ENCODE measurements at places on chromosomes 6 and 20. TPM values are rescaled to one million over a fixed set of nuclear protein-coding genes. Genes with fewer than 3 reads are reported as not detected.

IMPG1 gene
- polyA plus RNA-seq: not detected

GRCh38 chr20:10667560-10668167, 6.1 kb downstream of the JAG1 start:
- DNase-seq: no peak
- peaks cover 79% of the 10 kb centered on the region for H3K4me1 ChIP-seq
- H3K36me3 ChIP-seq: peaks cover 12% of the 10 kb centered on the region

DNA sequence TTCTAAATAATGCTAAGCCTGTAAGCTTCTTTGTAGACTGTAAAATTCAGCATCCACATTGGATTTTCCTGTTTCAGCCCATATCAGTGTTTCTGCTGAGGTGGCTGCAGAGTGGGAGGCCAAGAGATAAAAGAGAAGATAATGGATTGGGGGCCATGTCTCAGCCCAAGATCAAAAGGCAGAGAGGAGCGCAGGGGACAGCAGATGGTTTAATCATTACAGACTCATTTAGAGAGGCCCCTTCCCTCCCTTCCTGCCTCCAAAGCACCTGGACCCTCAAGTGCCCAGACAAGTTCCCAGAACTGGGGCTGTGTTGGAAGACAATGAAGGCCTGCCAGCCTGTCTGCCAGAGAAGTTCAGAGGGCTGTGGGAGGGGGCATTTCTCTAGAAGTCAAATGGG, 20.4 kb upstream of the CTNNBL1 start:
- no peak overlapping the region for H3K27ac ChIP-seq
- H3K36me3 ChIP-seq: no peaks in the 10 kb centered on the region
- H3K4me1 ChIP-seq: peaks cover 7% of the 10 kb centered on the region
- DNase-seq: no peak
- H3K27me3 ChIP-seq: no peaks in the 10 kb centered on the region
- no peak overlapping the region for H3K4me3 ChIP-seq

B3GALT4 gene
- polyA plus RNA-seq: 23.6 TPM

GRCh38 chr6:26329763-26330511, 35.1 kb upstream of the BTN3A2 start:
- peaks cover 71% of the 10 kb centered on the region for H3K27me3 ChIP-seq
- H3K36me3 ChIP-seq: no peaks in the 10 kb centered on the region
- H3K4me1 ChIP-seq: peaks cover 3% of the 10 kb centered on the region
- no peak for DNase-seq

- no peaks in the 10 kb centered on the region for H3K4me1 ChIP-seq
- no peak overlapping the region for H3K4me3 ChIP-seq
- DNase-seq: no peak
- no peak overlapping the region for H3K27ac ChIP-seq
Measured at GRCh38 chr6:113953346-113953745, 17.6 kb downstream of the HDAC2 start.

HUS1B gene
- polyA plus RNA-seq: 0.36 TPM

DNA sequence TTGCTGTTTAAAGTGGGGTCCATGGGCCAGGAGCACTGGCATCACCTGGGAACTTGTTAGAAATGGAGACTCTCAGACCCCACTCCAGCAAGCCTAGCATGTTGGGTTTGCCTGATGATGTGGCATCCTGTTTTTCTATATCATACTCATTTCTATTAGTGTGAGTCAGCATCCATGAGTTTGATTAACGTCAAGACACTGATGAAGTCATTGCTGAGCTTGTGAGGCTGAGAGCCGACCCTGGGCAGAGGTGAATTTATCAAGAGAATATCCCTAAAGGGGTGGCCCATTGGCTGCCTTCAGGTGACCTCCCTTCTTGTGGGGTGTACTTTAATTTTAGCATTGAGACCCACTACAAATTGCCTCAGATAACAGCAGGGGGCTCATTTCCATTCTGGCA, 43.4 kb upstream of the RNF144B start:
- H3K4me3 ChIP-seq: no peak overlapping the region
- DNase-seq: no peak
- no peaks in the 10 kb centered on the region for H3K4me1 ChIP-seq
- no peaks in the 10 kb centered on the region for H3K27me3 ChIP-seq
- H3K27ac ChIP-seq: no peak overlapping the region

- peak; percentile 48 for DNase-seq
- no peaks in the 10 kb centered on the region for H3K27me3 ChIP-seq
- H3K36me3 ChIP-seq: peaks cover 22% of the 10 kb centered on the region
- no peaks in the 10 kb centered on the region for H3K4me1 ChIP-seq
Measured at GRCh38 chr6:39904946-39905639, 29.2 kb downstream of the MOCS1 start.

DNA sequence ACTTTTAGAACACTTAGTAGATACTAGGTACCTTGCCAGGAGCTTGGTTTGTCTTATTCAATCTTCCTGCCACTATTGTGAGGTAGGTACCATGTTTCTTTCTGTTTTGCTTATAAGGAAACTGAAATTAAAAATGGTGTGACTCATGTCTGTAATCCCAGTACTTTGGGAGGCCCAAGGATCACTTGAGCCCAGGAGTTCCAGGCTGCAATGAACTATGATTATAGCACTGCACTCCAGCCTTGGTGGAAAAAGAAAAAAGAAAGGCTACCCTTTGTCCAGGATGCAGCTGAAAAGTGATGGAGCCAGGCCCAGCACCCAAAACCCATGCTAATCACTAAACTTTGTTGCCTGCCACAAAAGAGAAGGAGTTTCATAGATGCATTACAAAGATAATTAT, 34.1 kb upstream of the LAMA4 start:
- DNase-seq: no peak
- H3K27me3 ChIP-seq: no peaks in the 10 kb centered on the region
- peak overlapping the region; percentile 76 for H3K27ac ChIP-seq
- H3K36me3 ChIP-seq: no peaks in the 10 kb centered on the region
- no peak overlapping the region for H3K4me3 ChIP-seq

SLC24A3 gene
- polyA plus RNA-seq: 4.4 TPM

SLC2A4RG gene
- polyA plus RNA-seq: 19.7 TPM

DNA sequence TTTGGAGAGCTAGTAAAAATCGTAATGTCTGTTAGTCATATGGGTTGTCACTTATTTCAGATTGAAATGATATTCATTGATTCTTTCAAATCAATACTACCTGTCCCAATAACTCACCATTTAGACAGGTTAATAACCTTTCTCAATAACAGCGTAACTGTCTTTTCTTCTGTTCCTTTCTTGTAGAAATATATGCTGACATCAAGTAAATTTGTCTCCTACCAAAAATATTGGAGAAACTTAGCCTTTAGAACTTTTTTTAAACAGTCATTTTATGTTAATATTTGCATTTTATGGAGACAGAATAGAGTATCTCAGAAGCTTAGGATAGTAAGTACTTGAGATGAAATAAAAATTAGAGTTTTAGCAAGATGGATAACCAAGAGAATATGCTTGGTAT, 278.2 kb downstream of the UST start:
- H3K4me3 ChIP-seq: no peak overlapping the region
- no peaks in the 10 kb centered on the region for H3K27me3 ChIP-seq
- no peak for DNase-seq
- no peaks in the 10 kb centered on the region for H3K4me1 ChIP-seq
- no peaks in the 10 kb centered on the region for H3K36me3 ChIP-seq

- no peak overlapping the region for H3K4me3 ChIP-seq
- no peak for DNase-seq
- no peaks in the 10 kb centered on the region for H3K4me1 ChIP-seq
- no peaks in the 10 kb centered on the region for H3K36me3 ChIP-seq
Measured at GRCh38 chr6:47836046-47836445, 54.2 kb downstream of the OPN5 start.

ASIP gene
- polyA plus RNA-seq: not detected

NKX2-2 gene
- polyA plus RNA-seq: 0.46 TPM

COL9A3 gene
- polyA plus RNA-seq: 1.8 TPM

DNA sequence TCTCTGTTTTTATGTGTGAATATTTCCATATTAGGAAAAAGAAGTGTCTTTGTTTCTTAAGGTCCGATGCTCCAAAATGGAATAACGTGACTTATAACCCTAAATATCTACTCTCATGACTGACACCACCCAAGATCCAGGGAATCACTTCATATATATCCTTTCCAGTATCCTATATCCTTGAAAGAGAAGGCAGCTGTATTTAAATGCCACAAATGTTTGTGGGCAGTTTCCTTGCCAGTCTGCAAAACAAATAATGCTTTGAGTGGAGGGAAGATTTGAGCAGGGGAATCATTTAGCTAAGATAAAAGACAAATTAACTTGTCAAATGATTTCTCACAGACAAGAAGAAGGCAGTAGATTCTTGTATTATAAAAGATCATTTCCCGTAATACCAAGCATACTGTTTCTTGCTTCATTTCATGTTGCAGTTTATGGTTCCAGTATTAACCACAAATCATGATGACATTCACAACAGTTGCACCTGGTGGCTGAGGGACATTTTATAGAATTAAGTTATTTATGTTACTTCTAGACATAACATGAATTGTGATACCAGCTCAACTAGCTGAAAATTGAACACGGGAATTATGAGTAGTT, 30.0 kb upstream of the FABP7 start:
- no peak overlapping the region for H3K27ac ChIP-seq
- H3K27me3 ChIP-seq: no peaks in the 10 kb centered on the region
- peaks cover 3% of the 10 kb centered on the region for H3K4me1 ChIP-seq
- no peak for DNase-seq

GRCh38 chr6:41332241-41332640, 3.2 kb upstream of the NCR2 start:
- no peak overlapping the region for H3K4me3 ChIP-seq

DNA sequence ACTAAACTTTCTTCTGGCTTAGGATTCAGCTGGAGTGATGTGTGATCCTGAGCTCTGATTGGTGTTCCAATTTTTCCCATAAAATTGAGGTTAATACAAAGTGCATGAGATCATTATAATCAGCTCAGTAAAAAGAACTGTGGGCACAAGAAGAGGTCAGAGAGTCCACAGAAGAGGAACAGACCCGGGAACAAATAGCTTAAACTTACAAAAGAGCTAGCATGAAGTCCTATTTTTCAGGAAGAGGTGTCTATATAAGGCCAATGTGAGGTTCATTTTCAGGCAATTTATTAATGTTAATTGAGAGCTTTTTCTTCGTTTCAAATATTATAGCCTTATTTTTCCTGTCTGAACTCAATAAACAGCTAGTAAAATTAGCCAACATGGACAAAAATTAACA, 26.9 kb upstream of the STX11 start:
- DNase-seq: no peak
- H3K27me3 ChIP-seq: no peaks in the 10 kb centered on the region
- no peak overlapping the region for H3K27ac ChIP-seq
- no peaks in the 10 kb centered on the region for H3K36me3 ChIP-seq

SLC26A8 gene
- polyA plus RNA-seq: not detected

GRCh38 chr6:11133281-11133680, 21.8 kb upstream of the ERVFRD-1 start:
- no peak for DNase-seq
- H3K27me3 ChIP-seq: no peaks in the 10 kb centered on the region
- H3K36me3 ChIP-seq: peaks cover 8% of the 10 kb centered on the region
- H3K27ac ChIP-seq: no peak overlapping the region

GRCh38 chr6:148203281-148203925, 139.2 kb upstream of the SASH1 start:
- DNase-seq: no peak
- no peaks in the 10 kb centered on the region for H3K36me3 ChIP-seq

DNA sequence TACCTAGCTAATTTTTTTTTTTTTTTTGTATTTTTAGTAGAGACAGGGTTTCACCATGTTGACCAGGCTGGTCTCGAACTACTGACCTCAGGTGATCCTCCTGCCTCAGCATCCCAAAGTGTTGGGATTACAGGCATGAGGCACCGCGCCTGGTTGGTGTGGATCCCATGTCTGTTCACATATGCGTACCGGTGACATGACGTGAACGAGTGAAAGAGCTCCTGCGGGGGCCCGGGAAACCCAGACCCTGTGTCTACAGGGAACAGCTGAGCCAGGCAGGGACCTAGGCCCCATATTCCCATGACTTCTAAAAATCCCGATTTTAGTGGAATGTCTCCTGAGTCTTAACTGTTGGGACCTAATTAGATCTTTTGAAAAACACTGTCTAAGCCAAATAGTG, 33.1 kb downstream of the VSTM2L start:
- H3K27ac ChIP-seq: no peak overlapping the region
- no peaks in the 10 kb centered on the region for H3K4me1 ChIP-seq
- H3K27me3 ChIP-seq: no peaks in the 10 kb centered on the region
- DNase-seq: peak; percentile 48
- no peak overlapping the region for H3K4me3 ChIP-seq
- H3K36me3 ChIP-seq: no peaks in the 10 kb centered on the region

CTNNBL1 gene
- polyA plus RNA-seq: 27.3 TPM

DNA sequence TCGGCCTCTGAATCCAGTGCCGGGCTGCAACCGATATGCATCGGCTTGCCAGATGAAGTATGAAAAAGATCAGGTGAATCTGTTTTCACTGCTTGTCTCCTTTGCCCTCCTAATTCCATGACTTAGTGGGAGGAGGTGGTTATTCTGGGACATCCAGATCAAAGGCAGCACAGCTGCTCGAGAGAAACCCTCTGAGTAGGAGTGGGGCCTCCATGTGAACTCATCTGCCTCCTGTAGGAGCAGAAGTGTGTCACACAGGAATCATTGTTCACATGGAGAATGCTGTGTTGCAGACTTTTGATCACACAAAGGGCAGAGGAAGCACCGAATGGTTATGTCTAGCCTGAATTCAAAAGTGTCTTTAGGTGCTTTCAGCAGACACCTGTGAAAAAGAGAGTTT, 73.1 kb upstream of the SLC22A1 start:
- no peak overlapping the region for H3K27ac ChIP-seq
- no peak overlapping the region for H3K4me3 ChIP-seq
- DNase-seq: no peak
- H3K4me1 ChIP-seq: no peaks in the 10 kb centered on the region
- peaks cover 100% of the 10 kb centered on the region for H3K36me3 ChIP-seq
- no peaks in the 10 kb centered on the region for H3K27me3 ChIP-seq

MYH7B gene
- polyA plus RNA-seq: 1.6 TPM

GRCh38 chr6:46347669-46348068, 143.6 kb downstream of the RCAN2 start:
- no peaks in the 10 kb centered on the region for H3K27me3 ChIP-seq
- DNase-seq: no peak
- H3K4me1 ChIP-seq: peaks cover 4% of the 10 kb centered on the region
- H3K4me3 ChIP-seq: no peak overlapping the region
- no peaks in the 10 kb centered on the region for H3K36me3 ChIP-seq

GRCh38 chr6:31068669-31069340, 43.6 kb downstream of the C6orf15 start:
- H3K27ac ChIP-seq: no peak overlapping the region
- peaks cover 16% of the 10 kb centered on the region for H3K27me3 ChIP-seq
- H3K4me3 ChIP-seq: no peak overlapping the region
- no peaks in the 10 kb centered on the region for H3K36me3 ChIP-seq
- peak; percentile 78 for DNase-seq

DNA sequence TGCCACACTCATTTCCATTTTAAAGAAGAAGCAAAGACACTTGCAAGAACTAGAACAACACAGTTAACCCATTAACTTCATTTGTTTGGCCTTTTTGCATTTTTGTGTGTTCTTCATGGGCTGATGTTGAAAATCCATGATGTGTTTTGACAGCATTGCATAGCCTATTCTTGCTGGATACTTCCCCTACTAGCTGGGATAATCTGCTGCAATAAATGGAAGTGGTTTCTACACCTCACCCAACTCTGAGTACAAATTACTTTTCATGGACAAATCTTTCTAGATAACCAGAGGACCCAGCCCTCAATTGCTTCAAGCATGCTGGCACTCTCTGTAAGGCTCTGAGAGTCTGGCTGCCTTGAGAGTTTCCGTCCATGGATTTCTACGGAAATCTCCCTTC, 26.5 kb downstream of the CST9L start:
- no peak for DNase-seq
- H3K4me1 ChIP-seq: no peaks in the 10 kb centered on the region
- H3K27me3 ChIP-seq: no peaks in the 10 kb centered on the region

GRCh38 chr6:158765499-158766068, 53.6 kb downstream of the EZR start:
- DNase-seq: peak; percentile 21
- no peaks in the 10 kb centered on the region for H3K27me3 ChIP-seq
- H3K36me3 ChIP-seq: peaks cover 48% of the 10 kb centered on the region
- no peak overlapping the region for H3K4me3 ChIP-seq
- H3K27ac ChIP-seq: no peak overlapping the region

SCGN gene
- polyA plus RNA-seq: 6.0 TPM
